ENCODE measurements at places on chromosomes 7 and 10. TPM values are rescaled to one million over a fixed set of nuclear protein-coding genes. Genes with fewer than 3 reads are reported as not detected.
A peak's percentile ranks its signal among the peaks of the same experiment; 100 is the strongest.

FANK1 gene
- total RNA-seq, result 5.3 TPM

BTAF1 gene
- total RNA-seq, result 12.0 TPM

PON3 gene
- total RNA-seq, result 1.9 TPM

ZNF736 gene
- 11.3 TPM for total RNA-seq

PAX2 gene
- total RNA-seq, result not detected

DCLRE1A gene
- 4.2 TPM for total RNA-seq

STEAP4 gene
- total RNA-seq, result 200 TPM

DNA sequence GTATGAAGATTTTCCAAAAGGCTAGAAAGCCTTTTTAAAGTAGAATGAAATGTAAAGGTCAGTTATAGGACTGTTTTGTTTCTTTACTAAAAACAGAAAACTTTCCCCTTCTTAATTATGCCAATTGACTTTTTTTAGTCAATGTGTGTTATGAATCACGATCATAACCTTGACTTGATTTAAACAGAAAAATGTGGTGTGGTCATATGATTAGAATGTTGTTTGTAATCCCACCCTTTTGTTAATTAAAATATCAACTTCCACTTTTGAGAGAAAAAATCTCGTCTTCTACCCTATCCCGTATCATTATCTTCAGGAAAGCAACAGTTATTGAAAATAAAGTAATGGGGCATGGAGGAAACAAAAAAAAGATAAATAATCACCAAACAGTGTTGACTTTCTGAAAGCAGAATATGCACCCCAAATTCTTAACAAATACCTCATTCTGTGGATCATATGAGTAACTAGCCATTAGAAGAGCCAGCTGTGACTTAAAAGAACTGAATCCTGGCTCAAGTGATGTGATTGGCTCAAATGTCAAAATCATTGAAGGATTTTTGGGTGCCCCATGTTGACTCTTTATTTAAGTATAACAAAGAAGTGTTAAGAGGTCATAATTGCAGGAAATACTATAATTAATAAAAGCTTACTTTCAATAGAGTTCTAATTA lies 32.3 kb upstream of the SLC16A12 start:
- H3K36me3 ChIP-seq, result no peaks in the 10 kb centered on the region
- no peak for DNase-seq
- H3K4me1 ChIP-seq, result no peaks in the 10 kb centered on the region
- H3K4me3 ChIP-seq, result no peak overlapping the region
- H3K27me3 ChIP-seq, result no peaks in the 10 kb centered on the region

GRCh38 chr7:1931951-1932270 lies 261.8 kb downstream of the ELFN1 start:
- DNase-seq, result no peak
- no peaks in the 10 kb centered on the region for H3K36me3 ChIP-seq
- H3K27ac ChIP-seq, result no peak overlapping the region
- no peaks in the 10 kb centered on the region for H3K27me3 ChIP-seq
- no peak overlapping the region for H3K4me3 ChIP-seq
- H3K4me1 ChIP-seq, result peaks cover 6% of the 10 kb centered on the region

- H3K27ac ChIP-seq, result no peak overlapping the region
- H3K4me1 ChIP-seq, result no peaks in the 10 kb centered on the region
- no peaks in the 10 kb centered on the region for H3K27me3 ChIP-seq
- H3K4me3 ChIP-seq, result no peak overlapping the region
- H3K36me3 ChIP-seq, result no peaks in the 10 kb centered on the region
Measured at GRCh38 chr7:131255242-131255641, 72.4 kb upstream of the MKLN1 start.

GRCh38 chr7:18020138-18020715 lies 7.4 kb downstream of the PRPS1L1 start:
- peaks cover 13% of the 10 kb centered on the region for H3K4me1 ChIP-seq
- DNase-seq, result no peak
- H3K27me3 ChIP-seq, result no peaks in the 10 kb centered on the region
- no peak overlapping the region for H3K4me3 ChIP-seq

- no peak overlapping the region for H3K4me3 ChIP-seq
- no peaks in the 10 kb centered on the region for H3K27me3 ChIP-seq
- H3K27ac ChIP-seq, result no peak overlapping the region
- no peak for DNase-seq
- H3K4me1 ChIP-seq, result no peaks in the 10 kb centered on the region
Measured at GRCh38 chr10:127456122-127456521, 93.0 kb upstream of the NPS start.

GRCh38 chr10:103545771-103546281 lies 52.3 kb downstream of the NEURL1 start:
- no peak overlapping the region for H3K4me3 ChIP-seq
- DNase-seq, result no peak
- H3K36me3 ChIP-seq, result no peaks in the 10 kb centered on the region
- no peak overlapping the region for H3K27ac ChIP-seq
- H3K4me1 ChIP-seq, result peaks cover 9% of the 10 kb centered on the region

DNA sequence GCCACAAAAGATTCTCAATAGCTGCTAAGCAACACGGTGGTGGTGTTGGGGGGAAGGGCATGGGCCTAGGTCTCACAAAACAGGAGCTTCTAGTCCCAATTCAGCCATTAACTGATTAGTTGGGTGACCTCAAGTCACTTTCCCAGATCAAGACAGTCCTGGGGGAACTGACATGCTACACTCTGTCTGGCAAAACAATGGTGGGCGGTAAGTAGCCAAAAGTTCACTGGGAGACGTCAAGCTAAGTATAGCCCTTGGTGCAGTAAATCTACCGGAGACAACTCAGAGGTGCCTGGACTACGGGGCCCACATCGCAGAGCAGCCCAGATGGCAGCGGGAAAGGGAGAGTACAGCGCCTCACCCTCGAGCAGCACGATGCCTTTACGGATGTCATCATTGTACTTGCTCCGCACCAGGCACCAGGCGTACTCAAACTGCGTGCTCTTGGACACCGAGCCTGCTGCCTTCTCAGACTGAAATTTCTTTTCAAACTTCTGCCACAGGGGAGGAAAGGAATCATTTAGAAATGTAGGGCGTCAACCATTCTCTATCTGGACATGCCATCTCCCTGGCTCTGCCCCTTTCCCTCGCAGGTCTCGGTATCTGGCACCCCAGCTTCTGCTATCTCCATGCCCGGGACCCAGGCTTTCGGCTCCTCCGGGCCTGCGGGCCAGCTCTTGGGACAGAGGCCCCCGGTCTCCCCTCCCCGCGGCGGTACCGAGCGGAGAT lies 1.1 kb downstream of the FIS1 start:
- peaks cover 25% of the 10 kb centered on the region for H3K4me1 ChIP-seq
- peak overlapping the region; percentile 93 for H3K27ac ChIP-seq
- DNase-seq, result no peak
- peaks cover 20% of the 10 kb centered on the region for H3K36me3 ChIP-seq

DNA sequence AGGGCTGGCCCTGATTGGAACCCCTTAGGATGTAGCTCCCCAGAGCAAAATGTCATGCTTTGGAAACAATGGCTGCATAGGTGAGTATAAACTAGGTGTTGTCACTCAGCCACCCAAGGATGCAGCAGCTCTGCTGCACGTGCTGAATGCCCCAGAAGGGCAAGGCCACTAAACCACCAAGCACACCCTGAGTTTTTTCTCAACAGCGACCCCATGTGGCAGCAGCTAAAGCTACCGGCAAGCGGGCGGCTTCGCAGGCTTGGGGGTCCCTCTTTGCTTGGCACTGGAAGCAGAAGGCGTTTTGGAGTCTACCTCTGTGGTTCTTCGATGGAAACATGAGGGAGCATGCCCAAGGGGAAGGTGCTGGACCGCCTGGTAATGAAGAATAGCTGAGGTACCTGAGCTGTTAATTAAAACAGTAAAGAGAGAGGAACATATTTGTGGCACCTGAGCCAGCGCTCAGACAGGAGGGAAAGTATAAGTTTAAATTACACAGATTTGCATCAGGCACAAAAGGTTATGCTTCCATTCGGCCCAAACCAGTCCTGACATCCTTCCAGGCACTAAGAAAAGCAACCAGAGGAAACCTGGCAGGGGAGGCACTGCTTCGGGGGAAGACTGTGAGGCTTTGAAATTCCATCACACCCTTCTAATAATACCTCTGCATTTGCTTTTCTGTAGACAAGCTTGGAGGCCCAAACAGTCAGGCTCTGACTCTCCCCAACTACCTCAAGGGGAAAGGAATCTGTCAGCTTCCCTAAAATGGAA lies 152.1 kb downstream of the GFRA1 start:
- no peaks in the 10 kb centered on the region for H3K4me1 ChIP-seq
- no peak overlapping the region for H3K27ac ChIP-seq
- H3K4me3 ChIP-seq, result no peak overlapping the region
- no peak for DNase-seq
- H3K27me3 ChIP-seq, result no peaks in the 10 kb centered on the region

DNA sequence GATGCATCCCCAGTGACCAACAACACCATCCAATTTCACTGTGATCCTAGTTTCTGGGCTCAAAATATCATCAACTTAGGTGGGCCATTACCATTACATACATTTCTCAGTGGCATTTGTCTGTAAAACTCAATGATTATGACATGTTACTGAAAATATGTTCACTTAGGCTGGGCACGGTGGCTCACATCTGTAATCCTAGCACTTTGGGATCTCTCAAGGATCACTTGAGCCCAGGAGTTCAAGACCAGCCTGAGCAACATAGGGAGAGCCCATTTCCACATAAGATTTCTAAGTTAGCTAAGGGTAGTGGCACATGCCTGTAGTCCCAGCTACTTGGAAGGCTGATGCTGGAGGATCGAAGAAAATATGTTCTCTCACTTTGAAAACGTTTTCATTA lies 91.0 kb downstream of the TRIM24 start:
- H3K27ac ChIP-seq, result no peak overlapping the region
- no peaks in the 10 kb centered on the region for H3K36me3 ChIP-seq
- DNase-seq, result no peak

DNA sequence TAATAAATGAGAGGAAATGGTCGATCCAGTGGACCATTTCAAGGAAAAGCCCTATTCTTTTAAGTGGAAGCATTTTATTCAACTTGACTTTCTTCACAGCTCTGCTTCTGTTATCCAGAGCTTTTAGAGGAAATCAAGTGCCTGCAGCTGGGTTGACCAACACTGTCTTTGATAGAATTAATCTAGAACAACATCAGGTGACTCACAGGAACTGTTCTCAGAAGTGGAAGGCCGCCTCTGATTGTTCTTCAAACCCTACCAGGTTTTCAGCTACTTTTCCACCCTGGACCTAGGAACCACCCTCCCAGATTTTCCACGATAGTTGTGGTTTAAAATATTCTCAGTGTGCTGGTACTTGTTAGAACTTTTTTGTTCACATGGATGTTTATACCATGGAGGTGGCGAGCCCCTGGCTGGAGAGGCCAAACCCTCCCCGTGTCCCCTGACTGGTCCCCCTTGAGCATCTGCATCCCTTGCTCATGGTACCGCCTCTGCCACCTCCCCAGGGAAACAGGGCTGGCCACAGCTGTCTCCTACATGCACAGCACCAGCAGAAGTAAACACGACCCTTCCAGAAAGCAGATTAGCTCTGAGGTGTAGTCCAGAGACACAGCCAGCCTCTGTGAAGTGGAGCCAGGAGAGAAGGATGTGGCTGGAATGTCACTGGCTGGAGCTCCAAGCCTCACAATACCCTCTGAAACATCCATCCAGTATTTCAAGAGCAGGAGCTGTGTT lies 293.3 kb downstream of the USP6NL start:
- no peak overlapping the region for H3K27ac ChIP-seq
- DNase-seq, result no peak
- no peaks in the 10 kb centered on the region for H3K36me3 ChIP-seq
- no peak overlapping the region for H3K4me3 ChIP-seq
- no peaks in the 10 kb centered on the region for H3K4me1 ChIP-seq

- H3K4me3 ChIP-seq, result no peak overlapping the region
- no peaks in the 10 kb centered on the region for H3K36me3 ChIP-seq
- H3K27ac ChIP-seq, result no peak overlapping the region
- H3K4me1 ChIP-seq, result no peaks in the 10 kb centered on the region
Measured at GRCh38 chr10:43064331-43065075, 12.4 kb upstream of the RET start.

DNA sequence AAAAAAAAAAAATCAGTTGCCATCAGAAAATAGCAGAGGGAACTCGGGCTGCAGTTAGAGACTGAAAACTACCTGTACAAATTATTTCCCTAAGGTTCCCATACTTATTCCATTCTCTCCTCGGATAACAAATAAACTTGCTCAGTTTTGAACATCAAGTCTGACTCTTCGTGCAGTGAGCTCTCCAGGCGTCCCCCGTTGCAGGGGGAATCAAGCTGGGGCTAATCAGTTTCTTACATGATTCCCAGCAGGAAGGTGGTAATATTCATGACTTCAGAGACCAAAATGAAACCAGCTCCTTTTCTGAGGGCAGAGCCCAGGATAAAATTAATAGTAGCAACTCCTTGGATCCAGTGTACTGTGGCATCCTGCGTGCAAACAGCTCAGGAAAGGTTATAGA lies 135.3 kb downstream of the FRMD4A start:
- no peaks in the 10 kb centered on the region for H3K36me3 ChIP-seq
- H3K27ac ChIP-seq, result no peak overlapping the region
- no peaks in the 10 kb centered on the region for H3K4me1 ChIP-seq
- no peak for DNase-seq
- peaks cover 4% of the 10 kb centered on the region for H3K27me3 ChIP-seq
- no peak overlapping the region for H3K4me3 ChIP-seq

GRCh38 chr7:150380463-150380862 lies 1.3 kb downstream of the ZNF775 start:
- H3K27ac ChIP-seq, result no peak overlapping the region
- H3K36me3 ChIP-seq, result no peaks in the 10 kb centered on the region
- peaks cover 4% of the 10 kb centered on the region for H3K4me1 ChIP-seq
- no peaks in the 10 kb centered on the region for H3K27me3 ChIP-seq
- no peak overlapping the region for H3K4me3 ChIP-seq

DNA sequence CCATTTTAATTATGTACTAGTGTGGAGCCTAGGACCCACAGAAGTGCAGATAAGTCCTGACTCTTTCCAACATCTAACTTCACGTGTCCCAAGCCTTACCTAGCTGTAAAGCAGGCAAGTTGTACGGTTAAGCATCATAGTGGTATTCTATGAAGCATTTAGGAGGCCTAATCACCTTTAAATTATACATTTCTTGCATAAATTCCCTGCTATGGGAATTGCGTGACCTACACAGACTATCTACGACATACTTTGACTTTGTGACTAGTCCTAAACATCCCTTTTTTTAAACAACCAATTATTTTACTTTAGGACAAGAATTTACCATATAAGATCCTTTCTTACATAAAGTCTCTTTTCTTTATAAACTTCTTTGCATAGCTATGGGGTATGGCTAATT lies 37.7 kb upstream of the LRGUK start:
- no peaks in the 10 kb centered on the region for H3K27me3 ChIP-seq
- no peaks in the 10 kb centered on the region for H3K36me3 ChIP-seq
- DNase-seq, result no peak
- H3K4me1 ChIP-seq, result peaks cover under 1% of the 10 kb centered on the region

GRCh38 chr7:102028206-102028826 lies 210.9 kb downstream of the CUX1 start:
- no peaks in the 10 kb centered on the region for H3K4me1 ChIP-seq
- no peak for DNase-seq
- H3K27ac ChIP-seq, result no peak overlapping the region
- no peaks in the 10 kb centered on the region for H3K36me3 ChIP-seq
- no peaks in the 10 kb centered on the region for H3K27me3 ChIP-seq
- no peak overlapping the region for H3K4me3 ChIP-seq

GRCh38 chr10:119680050-119680449 lies 28.9 kb downstream of the BAG3 start:
- no peaks in the 10 kb centered on the region for H3K27me3 ChIP-seq
- H3K36me3 ChIP-seq, result peaks cover 25% of the 10 kb centered on the region
- no peak for DNase-seq
- peaks cover 5% of the 10 kb centered on the region for H3K4me1 ChIP-seq
